NCI-H2107 (cell line): ENCODE measurements at places on chromosomes 6 and 20.
A peak's percentile ranks its signal among the peaks of the same experiment; 100 is the strongest.

- DNase-seq: no peak
Measured at GRCh38 chr6:41028561-41029412, 10.2 kb downstream of the UNC5CL start.

DNA sequence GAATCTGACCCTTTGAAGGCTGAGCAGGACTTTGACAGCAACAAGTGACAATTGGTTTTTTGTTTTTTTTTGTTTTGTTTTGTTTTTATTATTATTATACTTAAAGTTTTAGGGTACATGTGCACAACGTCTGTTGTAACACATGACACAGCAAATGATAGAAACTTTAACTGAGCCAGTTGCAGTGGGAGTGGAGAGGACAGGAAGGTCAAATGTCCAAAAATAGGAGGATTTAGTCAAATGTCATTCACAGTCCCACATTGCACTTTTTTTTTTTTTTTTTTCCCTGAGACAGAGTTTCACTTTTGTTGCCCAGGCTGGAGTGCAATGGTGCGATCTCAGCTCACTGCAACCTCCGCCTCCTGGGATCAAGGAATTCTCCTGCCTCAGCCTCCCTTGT is 223.0 kb downstream of the HIVEP2 start:
- no peak for DNase-seq

DNA sequence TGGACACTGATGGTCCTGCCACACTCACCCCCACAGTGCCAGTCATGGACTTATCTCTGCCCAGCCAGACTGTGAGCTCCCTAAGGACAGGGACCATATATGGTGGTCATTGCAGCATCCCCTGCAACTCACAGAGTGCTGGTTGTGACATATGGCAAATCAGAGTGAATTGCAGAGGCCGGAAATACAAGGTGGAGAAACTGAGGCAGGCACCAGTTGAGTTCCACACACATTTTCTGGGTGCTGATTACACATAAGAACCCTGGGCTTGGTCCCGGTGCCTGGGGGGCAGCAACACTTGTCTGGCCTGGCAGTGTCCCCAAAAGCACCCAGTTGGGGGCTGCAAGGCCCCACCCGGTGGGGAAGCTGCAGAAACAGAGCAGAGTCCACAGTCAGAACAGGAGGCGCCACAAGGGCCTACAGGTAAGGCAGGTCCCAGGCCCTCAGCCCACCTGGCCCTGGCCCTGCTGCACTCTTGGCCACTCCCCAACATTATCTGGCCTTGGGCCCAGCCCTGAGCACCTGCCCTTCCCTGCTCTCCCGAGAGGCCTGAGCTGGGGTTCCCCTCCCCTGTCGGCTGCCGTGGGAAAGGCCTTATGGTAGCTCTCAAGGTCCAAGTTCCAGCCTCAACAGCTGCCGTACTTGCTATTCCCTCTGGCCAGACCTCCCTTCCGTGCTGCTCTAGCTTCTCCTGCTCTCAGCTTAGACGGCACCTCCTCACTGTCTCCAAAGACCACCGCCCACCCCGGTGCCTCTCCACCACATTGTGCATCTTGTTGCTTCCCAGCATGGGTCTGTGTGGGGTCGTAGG is 140.8 kb upstream of the PTPN1 start:
- DNase-seq: peak; percentile 33

GRCh38 chr6:100311707-100312251 is 152.9 kb downstream of the SIM1 start:
- DNase-seq: no peak

- no peak for DNase-seq
Measured at GRCh38 chr20:63377256-63377941, 16.2 kb upstream of the CHRNA4 start.

DNA sequence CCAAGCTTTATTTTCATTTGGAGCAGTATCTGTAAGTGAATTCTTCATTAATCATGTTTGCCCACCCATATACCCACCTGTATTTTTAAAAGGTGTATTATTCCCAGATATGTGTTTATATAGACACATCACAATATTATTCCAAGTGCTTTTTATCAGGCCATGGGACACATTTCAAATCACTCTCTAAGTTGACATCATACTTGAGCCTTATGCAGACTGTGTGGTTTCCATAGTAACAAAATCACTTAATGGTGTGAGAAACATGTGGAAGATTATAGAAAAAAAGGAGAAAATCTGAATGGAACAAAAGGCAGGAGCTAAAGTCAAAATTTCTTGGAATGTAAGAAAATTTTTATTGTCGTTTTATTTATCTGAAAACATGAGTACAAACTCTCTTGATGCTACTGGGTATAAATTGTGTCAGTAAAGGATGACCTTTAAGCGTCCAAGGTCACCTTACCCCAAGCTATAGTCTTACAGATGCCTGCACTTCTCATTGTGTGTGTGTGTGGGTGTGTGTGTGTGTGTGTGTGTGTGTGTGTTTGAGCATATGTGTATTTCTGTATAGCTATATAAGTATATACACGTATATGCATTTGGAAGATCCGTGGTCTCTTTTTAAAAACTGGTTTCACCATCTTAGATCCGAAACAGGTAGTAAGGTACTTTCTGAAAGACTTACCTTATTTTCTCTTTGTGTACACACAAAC is 79.8 kb upstream of the CCN6 start:
- DNase-seq: no peak

DNA sequence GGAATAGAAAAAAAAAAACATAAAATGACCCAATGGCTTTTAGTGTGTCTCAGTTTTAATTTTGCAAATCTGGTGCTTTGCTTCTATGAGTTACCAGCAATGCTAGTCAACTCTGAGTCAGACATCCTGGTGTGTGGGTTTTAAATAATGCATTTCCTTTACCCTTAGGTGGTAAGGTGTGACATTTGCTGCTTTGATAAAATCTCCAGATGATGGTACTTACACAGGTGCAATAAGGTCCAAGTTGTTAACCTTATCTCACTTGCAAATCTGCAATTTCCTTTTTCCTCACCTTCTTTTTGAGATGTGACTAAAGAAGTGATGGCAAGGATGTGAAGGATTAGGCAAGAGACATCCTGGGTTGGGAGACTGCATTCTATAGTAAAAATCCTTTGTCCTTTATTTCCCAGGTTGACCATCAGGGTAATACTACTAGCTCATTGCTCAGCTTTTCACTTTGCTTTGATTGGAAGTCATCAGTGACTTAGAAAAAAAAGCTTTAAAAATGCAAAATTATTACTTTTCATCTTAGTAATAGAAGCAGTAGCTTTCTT is 818.5 kb upstream of the FLRT3 start:
- DNase-seq: no peak

DNA sequence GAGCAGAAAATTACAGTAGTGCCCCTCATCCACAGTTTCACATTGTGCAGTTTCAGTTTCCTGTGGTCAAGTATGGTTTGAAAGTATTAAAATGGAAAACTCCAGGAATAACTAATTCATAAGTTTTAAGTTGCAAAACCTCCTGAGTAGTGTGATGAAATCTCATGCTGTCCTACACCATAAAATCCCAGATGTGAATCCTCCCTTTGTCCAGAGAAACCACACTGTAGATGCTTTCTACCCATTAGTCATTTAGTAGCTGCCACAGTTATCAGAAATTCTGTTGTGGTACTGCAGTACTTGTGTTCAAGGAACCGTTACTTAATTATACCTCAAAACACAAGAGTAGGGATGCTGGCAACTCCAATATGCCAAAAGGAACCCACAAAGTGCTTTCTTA is 74.7 kb downstream of the PTCHD4 start:
- no peak for DNase-seq

DNA sequence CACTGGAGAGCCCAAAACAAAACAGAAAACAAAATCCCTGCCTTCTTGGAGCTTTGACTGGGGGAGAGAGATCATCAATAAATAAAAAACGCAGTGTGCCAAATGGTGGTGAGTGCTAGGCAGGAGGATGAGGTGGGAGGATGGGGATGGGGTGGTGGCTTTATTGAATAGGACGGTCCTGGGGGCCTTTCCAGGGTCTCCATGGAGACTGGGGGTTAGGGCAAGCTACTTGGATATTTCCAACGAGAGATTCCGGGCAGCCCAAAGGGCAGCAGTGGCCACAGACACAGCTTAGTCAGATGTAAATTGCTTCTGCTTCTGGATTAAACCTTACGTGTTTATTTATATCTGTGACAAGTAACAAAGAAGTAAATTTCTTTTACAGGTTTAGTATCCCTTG is 700.1 kb downstream of the QKI start:
- DNase-seq: no peak

DNA sequence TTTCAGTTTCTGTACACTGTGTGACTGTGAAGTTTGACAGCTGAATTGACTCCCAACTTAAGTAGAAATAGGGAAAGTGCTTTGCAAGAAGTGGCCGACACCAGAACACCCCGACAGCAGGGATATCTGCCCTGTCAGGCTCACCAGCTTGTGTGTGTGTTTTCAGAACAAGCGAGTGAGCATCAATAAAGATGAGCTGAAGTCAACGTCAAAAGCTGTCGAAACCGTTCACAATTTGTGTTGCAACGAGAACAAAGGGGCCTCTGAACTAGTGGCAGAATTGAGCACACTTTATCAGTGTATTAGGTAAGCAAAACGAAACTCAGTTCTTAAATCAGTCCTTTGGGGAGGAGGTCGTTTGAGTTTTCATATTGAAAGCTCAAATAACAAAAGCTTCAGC is 10.7 kb downstream of the NELFCD start:
- DNase-seq: no peak

DNA sequence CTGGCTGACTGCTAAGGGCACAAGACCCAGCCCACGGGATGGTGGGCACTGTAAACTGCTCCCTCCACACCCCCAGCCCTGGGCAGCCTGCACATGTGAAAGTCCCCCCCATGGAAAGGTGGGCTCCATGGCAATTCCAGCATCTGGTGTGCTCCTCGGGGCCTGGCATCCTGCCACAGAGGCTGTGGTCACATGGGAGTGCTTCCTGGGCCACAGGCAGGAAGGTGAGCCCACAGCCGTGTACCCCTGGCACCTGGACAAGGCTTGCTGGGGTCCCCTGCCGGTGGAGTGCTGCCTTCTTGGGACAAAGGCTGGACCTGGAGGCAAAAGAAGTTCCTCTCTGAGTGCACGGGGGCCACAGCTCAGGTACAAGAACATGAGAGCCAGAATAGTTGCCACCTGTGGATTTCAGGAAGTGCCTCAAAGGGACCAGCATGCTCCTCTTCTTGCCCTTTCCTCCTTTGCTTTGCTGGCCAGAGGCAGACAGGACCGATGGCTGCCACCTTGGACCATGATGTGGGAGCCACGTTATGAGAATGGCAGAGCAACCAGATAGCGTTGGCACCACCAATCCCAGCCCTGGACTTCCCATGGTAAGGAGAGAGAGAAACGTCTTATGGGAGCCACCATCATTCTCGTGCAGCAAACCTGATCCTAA is 120.2 kb upstream of the MLN start:
- no peak for DNase-seq

DNA sequence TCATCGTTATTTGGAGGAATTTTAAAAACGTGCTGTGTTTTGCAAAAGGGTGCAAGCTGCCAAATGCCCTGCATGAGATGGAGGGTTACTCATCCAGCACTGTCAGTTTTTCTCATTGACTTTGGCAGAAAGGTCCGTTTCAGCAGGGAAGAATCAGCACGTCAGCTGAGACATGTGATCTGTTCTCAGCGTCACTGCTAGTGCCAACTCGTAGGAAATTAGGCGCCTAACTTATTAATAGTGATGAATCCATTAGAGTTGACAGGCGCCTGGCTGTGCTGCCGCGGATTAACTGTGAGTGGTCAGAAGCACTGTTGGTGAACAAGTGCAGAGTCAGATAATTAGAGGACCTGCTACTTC is 175.5 kb upstream of the FOXQ1 start:
- DNase-seq: no peak

DNA sequence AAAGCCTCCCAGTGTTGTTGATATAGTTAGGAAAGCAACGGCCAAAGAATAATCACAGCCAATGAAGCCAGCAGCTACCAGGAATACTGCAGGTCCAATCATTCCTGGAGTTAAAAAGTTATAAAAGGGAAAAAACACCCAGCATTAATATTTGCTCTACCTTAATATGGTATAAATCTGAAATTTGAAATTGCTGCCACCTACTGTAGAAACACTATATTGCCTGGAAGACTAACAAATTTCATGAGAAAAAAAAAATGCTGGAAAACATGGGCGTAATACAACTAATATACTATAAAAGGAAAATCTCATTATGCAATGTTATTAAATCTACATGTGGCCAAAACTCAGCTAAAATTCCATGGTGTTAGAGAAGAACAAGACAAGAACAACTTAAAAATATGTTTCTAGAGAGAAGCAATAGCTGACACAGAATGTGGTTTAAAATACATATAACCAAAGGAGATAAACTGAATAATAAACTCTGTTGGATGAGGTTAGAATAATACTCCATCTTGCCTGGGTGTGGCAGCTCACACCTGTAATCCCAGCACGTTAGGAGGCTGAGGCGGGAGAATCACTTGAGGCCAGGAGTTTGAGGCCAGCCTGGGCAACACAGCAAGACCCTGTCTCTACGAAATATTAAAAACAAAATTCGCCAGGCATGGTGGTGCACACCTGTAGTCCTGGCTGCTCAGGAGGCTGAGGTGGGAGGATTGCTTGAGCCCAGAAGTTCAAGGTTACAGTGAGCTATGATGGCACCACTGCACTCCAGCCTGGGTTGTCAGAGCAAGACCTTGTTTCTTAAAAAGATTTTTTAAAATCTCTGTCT is 43.1 kb downstream of the SLC17A5 start:
- no peak for DNase-seq

- no peak for DNase-seq
Measured at GRCh38 chr20:2485080-2485479, 14.5 kb upstream of the SNRPB start.

GRCh38 chr6:32967151-32968091 is 973 bp upstream of the BRD2 start:
- DNase-seq: no peak

GRCh38 chr6:6218759-6219085 is 101.7 kb downstream of the F13A1 start:
- no peak for DNase-seq

- DNase-seq: no peak
Measured at GRCh38 chr20:63699466-63700198, 3.2 kb downstream of the TNFRSF6B start.

- peak; percentile 29 for DNase-seq
Measured at GRCh38 chr6:3798055-3798919, 46.8 kb upstream of the PXDC1 start.

- DNase-seq: no peak
Measured at GRCh38 chr20:61263084-61263695, 11.1 kb downstream of the CDH4 start.

GRCh38 chr6:122809001-122809400 is 19.9 kb downstream of the SMPDL3A start:
- DNase-seq: no peak
